ENCODE measurements at places on chromosomes 16 and 17.

GRCh38 chr16:1778200-1779179 is 3.9 kb downstream of the SPSB3 start:
- no peak for DNase-seq

GRCh38 chr16:23323224-23324030 is 21.3 kb downstream of the SCNN1B start:
- no peak for DNase-seq

DNA sequence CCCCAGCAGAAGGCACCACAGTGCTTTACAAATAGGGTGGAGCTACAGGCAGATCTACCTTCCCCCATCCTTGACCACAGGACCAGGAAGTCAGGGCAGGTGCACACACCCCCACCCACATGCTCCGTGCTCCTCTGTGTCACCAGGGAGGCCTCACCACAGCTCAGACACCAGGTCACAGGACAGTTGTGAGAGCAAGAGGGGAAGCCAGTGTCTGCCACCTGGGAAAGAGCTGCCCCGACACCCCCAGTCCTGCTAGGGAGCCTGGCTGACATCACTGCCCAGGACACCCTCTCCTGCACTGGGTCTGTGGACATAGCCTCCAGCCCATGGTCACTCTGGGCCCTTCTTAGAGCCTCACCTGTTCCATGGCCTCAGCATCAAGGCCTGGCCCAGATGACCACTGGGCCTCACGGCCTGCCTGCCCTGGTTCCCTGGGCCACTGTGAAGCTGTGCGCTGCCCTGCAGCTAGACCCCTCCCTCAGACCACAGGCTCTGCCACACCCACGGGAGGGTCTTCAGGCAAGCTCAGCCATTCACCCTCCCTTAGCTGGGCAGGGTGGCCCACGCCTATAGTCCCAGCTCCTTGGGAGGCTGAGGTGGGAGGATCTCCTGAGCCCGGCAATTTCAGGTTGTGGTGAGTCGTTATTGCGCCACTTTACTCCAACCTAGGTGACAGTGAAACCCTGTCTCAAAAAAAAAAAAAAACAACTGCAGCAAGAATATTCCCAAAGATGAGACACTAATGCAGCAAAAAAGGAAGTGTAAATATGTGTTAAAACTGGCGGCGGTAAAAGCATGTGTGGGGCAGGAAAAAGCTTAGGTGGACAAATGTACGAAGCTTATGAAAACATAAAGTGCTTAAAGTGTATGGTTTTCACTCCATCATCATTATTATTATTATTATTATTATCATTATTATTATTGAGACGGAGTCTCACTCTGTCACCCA is 14.2 kb downstream of the POLR3K start:
- no peak for DNase-seq

GRCh38 chr16:72612256-72612655 is 435.7 kb downstream of the ZFHX3 start:
- DNase-seq, result no peak

DNA sequence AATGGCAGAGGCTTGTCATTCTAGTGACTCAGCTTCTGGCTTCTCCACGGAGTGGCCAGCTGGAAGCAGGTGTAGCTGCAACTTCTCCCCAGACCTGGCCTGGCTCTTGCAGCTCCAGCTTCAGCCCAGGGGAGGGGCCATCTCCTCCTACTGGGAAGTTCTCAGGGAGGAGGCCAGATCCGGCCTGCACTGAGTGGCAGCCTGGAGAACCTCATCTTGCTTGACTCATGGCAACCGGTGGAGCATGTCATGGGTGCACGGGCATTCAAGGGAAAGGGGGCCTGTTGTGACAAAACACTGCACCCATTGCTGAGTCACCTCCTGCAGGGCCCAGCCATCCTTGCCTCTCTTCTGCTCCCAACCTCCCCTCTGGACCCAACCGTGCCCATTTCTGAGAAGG is 273.9 kb upstream of the MAF start:
- DNase-seq, result no peak

DNA sequence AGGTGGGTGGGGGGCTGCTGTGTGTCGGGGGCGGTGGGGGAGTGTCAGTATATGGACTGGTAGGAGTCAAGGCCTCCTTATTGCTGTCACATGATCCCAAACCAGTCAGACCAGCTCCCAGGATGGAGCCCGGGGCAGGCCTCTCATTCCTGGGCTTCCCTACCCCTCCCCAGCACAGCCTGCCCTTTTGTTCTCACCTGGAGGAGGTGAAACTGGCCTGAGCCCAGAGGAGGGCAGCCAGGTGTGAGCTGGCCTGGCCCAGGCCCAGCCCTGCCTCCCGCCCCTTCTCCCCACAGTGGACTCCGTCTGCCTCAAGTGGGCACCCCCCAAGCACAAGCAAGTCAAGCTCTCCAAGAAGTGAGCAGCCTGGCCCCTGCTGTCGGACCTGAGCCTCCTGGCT is 4.6 kb downstream of the PRSS8 start:
- DNase-seq, result no peak

DNA sequence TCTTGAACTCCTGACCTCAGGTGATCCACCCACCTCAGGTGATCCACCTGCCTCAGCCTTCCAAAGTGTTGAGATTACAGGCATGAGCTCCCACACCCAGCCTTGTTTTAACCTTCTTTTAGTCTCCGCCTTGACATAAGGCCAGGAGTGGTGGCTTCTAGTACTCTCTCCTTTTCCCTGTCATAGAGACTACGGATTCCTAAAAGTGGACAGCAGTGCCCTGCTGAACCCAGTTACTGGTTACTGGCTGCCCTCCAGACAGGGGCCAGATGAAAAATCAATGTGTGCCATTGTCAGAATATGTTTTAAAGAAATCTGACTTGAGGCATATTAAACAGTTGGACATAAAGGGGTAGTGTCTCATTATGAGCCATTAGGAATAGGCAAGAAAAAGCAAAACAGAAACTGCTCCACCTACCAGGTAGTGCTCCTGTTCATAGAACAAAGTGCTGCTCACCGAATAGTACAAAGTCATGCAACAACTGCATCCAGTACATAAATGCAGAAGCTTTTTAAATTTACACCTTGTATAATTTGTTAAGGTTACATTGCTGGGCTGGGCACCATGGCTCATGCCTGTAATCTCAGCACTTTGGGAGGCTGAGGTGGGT is 32.1 kb downstream of the TRIM25 start:
- no peak for DNase-seq

DNA sequence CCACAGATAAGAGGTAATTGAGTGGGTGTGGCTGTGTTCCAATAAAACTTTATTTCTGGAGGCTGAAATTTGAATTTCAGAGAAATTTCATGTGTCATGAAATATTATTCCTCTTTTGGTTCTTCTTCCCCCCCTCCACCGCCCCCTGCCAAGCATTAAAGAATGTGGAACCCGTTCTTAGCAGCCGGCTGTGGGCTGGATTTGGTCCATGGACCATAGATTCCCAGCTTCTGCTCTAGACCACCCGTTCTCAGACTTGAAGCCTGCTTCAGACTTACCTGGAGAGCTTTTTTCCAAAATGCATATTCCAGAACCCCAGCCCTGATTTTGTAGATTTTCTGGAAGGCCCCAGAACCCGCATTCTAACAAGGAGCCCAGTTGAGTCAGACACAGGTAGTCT is 15.1 kb upstream of the LASP1NB start:
- no peak for DNase-seq

DNA sequence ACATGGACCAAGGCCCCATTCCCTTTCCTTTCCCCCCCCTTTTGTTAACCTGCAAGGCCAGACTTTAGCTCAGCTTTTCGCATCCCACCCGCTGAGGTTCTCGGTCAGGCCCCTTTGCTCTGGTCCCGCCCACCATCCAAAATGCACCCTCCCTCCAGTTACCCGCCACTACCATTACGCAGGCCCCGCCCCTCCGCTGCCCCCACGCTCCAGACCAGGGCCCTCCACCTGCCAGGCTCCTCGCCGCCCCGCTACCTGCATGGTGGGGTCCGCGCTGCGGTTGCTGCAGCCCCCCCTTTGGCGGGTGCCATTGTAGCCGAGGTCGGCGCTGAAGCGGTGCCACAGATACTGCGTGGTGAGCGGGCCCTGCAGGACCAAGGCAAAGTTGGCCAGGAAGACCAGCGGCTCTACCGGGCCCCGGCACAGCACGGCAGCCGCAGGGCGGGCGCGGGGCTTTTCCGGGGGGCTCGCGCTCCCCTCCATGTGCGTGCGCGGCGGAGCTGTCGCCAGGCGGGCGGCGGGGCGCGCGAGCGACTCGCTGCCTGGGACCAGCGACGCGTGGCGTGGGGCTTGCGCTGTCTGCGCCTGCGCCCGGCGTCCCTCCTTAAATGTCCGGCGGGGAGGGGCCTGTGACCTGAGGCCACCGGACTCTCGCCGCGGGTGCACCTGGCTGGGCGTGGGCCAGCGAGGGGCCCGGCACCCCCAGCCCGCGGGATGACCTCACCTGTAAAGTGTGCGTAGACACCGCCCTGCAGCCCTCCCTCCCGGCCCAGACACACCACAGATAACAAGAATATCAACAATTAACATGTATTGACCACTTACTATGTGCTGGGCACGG is at the start of gene SLC46A1:
Gene SLC46A1 (minus strand): TSS at position 581 of the 841 bp plus-strand sequence. CDS start 98 bp downstream, at position 483.
- peak; percentile 52 for DNase-seq

GRCh38 chr16:66454751-66455150 is 27.7 kb downstream of the BEAN1 start:
- DNase-seq, result no peak

DNA sequence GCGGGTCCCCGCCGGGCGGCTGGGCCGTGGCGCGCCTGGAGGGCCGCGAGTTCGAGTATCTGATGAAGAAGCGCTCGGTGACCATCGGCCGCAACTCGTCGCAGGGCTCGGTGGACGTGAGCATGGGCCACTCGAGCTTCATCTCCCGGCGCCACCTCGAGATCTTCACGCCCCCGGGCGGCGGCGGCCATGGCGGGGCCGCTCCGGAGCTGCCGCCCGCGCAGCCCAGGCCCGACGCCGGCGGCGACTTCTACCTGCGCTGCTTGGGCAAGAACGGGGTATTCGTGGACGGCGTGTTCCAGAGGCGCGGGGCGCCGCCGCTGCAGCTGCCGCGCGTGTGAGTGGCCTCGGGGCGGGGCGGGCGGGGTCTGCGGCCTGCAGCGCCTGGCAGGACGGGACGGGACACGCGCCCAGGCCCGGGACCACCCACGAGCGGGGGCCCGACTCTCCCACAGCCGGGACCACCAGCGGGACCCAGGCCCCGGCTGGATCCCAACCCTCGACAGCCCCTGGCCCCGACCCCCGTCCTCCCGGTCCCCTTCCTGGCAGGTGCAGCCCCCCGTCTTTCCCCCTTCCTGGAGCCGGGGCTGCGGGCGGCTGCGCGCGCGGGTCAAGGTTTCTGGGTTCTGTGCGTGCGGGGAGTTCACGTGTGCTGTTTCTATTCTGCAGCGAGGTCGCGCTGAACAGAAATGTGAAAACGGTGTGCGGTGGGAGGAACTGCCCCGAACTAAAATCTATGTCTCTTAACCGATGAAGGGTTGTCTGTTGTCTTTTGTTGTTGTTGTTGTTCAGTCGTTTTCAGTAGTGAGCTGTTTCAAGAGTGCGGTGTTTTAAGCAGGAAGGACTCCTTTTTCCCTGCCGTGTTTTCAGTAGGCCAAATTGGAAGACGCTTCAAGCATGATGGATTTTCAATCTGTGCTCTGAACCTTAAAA is 705 bp downstream of the FOXK2 start:
- no peak for DNase-seq

- no peak for DNase-seq
Observed at GRCh38 chr17:79925242-79925957, 86.2 kb upstream of the CBX4 start.

GRCh38 chr17:71558901-71559300 is 561.9 kb upstream of the SOX9 start:
- no peak for DNase-seq

DNA sequence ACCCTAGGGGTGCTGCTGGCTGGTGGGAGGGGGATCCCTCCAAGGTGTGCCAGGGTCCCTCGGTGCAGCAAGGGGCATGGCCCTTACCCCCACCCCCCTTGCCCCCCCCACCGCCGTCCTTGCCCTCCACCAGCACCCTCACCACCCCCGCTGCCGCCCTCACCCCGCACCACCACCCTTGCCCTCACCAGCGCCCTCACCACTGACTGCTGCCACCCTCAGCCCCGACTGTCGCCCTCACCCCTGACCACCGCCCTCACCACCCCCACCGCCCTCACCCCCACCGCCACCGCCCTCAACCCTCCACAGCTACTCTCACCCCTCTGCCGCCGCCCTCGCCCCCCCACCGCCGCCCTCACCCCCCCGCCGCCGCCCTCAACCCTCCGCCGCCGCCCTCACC is 23.1 kb upstream of the ACSF3 start:
- DNase-seq, result no peak

GRCh38 chr17:74527756-74528155 is 3.5 kb downstream of the CD300LB start:
- no peak for DNase-seq

DNA sequence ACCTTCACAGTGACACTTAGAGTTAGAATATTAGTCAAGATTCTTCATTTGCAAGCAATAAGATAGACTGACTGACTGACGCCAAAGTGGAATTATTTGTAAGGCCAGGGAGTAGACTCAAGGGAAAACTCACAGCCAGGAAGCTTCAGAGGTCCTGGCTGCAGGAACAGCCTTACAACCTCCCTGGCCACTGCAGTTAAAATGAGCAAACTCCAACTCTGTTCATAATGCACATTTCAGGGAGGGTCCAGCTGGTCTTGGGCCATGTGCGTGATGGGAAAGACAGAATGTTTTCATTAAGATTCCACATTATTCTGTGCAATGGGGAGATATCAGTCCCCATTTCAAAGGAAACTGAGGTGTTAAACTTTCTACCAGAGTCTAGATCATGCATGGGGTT is 9.9 kb downstream of the CAPNS2 start:
- no peak for DNase-seq

All from activated CD8-positive, alpha-beta memory T cell treated with anti-CD3 and anti-CD28 coated beads for 48 hours (primary cell).